ENCODE measurements at places on chromosomes 7 and 10. TPM values are rescaled to one million over a fixed set of nuclear protein-coding genes. Genes with fewer than 3 reads are reported as not detected.

Gene KCP
- 4.2 TPM for total RNA-seq

Gene DNA2
- 27.6 TPM for total RNA-seq

Gene AMPH
- total RNA-seq, result 2.0 TPM

Gene PYROXD2
- 14.9 TPM for total RNA-seq

Gene CHN2
- total RNA-seq, result 34.0 TPM

DNA sequence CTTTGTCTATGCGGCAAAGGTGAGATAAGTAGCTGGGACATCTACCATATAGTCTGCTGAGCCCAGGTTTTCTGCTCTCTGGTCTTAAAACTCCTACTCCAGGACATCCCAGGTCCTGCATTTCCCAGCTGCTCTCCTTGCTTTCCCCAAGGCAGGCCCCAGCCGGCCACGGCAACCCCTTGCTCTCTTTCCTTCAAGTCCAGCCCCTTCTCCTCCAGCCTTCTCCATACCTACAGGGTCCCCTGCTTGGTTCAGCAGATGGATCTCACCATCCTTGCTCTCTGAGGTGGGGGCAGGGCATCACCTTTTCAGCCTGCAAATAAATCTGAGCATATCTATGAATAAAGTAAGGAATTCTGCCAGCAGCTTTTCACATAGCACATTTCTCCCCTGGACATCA, 8.7 kb downstream of the GIMAP5 start:
- H3K4me1 ChIP-seq, result no peaks in the 10 kb centered on the region
- H3K4me3 ChIP-seq, result no peak overlapping the region
- no peak for DNase-seq
- H3K36me3 ChIP-seq, result no peaks in the 10 kb centered on the region
- peaks cover 63% of the 10 kb centered on the region for H3K27me3 ChIP-seq

DNA sequence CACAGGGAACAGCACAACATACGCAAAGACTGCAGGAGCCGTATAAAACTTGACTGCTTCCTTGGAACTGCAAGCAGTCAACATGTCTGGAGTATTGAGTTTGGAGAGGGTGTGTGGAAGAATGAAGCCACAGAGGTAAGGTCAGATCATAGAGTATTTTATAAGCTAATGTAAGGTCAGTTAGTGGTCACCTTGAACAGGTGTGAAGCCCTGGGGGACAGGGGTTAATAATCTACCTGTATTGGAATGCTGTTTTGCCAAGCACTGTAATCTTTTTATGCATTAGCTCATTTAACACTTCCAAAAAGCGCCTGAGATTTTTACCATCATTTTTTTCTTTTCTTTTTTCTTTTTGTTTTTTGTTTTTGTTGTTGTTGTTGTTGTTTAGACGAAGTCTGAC, 23.1 kb downstream of the PLAU start:
- H3K36me3 ChIP-seq, result no peaks in the 10 kb centered on the region
- no peak overlapping the region for H3K27ac ChIP-seq
- H3K27me3 ChIP-seq, result no peaks in the 10 kb centered on the region
- H3K4me3 ChIP-seq, result no peak overlapping the region
- H3K4me1 ChIP-seq, result peaks cover 17% of the 10 kb centered on the region

- H3K36me3 ChIP-seq, result no peaks in the 10 kb centered on the region
- H3K4me1 ChIP-seq, result no peaks in the 10 kb centered on the region
- no peak overlapping the region for H3K27ac ChIP-seq
These were observed 64.6 kb downstream of the SNX10 start for GRCh38 chr7:26356229-26356628.

DNA sequence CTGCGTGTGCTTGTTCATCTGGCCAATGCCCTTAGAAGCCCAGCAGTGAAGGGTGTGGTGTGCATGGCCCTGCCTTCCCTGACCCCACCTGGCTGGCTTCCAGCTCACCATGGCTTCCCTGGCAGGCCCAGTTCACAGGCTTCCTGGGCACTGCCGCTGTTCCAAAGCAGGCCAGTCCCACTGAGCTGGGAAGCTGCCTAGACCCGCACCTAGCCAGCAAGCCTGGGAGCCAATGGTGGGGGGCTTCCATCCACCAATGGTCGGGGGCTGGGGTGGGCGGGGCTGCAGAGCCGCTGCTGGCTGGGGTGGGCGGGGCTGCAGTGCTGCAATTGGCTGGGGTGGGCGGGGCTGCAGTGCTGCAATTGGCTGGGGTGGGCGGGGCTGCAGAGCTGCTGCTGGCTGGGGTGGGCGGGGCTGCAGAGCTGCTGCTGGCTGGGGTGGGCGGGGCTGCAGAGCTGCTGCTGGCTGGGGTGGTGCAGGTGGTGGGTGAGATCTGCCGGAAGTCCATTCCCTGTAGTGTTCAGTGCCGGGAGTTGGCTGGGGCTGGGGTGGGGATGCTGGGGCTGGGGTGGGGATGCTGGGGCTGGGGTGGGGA, 12.4 kb downstream of the CALY start:
- H3K4me1 ChIP-seq, result peaks cover 8% of the 10 kb centered on the region
- no peak overlapping the region for H3K4me3 ChIP-seq
- no peak overlapping the region for H3K27ac ChIP-seq
- peaks cover 34% of the 10 kb centered on the region for H3K27me3 ChIP-seq
- DNase-seq, result no peak
- H3K36me3 ChIP-seq, result no peaks in the 10 kb centered on the region

GRCh38 chr7:113963356-113963755, 44.5 kb upstream of the PPP1R3A start:
- H3K36me3 ChIP-seq, result no peaks in the 10 kb centered on the region

GRCh38 chr10:95242581-95243317, 48.1 kb downstream of the PDLIM1 start:
- no peak overlapping the region for H3K27ac ChIP-seq
- peaks cover 17% of the 10 kb centered on the region for H3K36me3 ChIP-seq
- DNase-seq, result no peak
- peaks cover 16% of the 10 kb centered on the region for H3K4me1 ChIP-seq
- no peak overlapping the region for H3K4me3 ChIP-seq
- H3K27me3 ChIP-seq, result no peaks in the 10 kb centered on the region

- no peaks in the 10 kb centered on the region for H3K36me3 ChIP-seq
- H3K27me3 ChIP-seq, result no peaks in the 10 kb centered on the region
- DNase-seq, result no peak
These were observed 127.1 kb upstream of the SVIL start for GRCh38 chr10:29761916-29762315.

DNA sequence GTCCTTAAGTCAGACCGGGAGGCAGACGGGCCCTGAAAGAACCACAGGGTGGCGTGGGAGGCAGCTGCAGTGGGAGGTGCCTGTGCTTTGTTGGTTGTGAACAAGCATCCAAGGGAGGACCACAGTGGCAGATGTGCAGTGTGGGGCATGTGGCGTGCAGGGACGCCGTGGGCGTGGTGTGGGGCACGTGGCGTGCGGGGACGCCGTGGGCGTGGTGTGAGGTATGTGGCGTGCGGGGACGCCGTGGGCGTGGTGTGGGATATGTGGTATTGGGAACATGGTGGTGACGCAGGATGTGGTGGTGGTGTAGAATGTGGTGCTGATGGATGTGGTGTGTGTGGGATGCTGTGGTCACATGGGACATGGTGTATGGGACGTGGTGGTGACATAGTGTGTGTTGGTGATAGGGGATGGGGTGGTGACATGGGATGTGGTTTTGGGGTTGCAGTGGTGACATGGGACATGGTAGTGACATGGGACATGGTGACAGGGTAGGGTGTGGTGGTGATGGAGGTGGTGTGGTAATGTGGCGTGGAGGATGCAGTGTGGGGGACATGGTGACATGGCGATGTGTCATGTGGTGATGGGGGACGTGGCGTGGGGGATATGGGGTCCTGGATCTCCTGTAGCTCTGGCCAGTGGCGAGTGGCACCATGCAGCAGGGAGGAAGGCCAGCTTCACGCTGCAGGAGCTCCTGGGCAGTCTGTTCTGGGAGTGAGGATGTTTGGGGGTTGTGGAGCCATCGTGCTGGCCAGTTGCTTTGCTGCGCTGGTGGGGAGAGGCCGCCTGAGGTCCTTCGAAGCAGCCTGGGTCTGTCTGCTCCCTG, 78.8 kb downstream of the INPP5A start:
- H3K4me1 ChIP-seq, result peaks cover 9% of the 10 kb centered on the region
- H3K36me3 ChIP-seq, result peaks cover 10% of the 10 kb centered on the region
- H3K27me3 ChIP-seq, result no peaks in the 10 kb centered on the region
- no peak overlapping the region for H3K4me3 ChIP-seq
- DNase-seq, result no peak

DNA sequence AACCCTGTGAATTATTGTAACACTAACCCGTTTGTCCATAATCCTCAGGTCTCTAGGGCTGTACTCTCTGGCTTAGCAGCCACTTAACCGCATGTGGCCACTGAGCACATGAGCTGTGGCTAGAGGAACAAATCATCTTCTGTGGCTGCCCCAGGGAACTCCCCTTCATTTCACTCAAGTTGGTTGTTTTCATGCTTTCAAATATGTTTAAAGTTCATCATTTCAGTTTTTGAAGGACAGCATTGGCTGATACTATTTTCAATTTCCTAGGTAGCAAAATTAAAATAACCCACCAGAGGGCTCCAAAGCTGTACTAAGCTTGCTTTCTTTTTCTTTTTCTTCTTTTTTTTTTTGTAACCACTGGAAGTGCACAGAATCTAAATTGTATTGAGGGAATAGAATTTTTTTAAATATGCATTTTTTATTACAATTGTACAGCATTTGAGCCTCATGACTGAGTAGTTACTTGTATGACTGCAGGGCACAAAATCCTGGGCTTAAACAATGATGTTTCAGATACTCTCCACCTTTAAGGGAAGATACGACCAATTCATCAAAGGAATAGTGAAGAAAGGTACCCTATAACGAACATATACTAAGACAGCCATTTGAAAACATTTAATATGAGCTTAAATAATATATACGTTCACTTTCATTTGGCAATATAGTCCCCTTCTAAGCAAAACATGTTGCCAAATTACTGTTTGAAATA, 38.6 kb downstream of the MRC1 start:
- no peak overlapping the region for H3K4me3 ChIP-seq
- H3K36me3 ChIP-seq, result no peaks in the 10 kb centered on the region
- no peaks in the 10 kb centered on the region for H3K27me3 ChIP-seq
- no peak for DNase-seq
- H3K4me1 ChIP-seq, result peaks cover 12% of the 10 kb centered on the region
- no peak overlapping the region for H3K27ac ChIP-seq

DNA sequence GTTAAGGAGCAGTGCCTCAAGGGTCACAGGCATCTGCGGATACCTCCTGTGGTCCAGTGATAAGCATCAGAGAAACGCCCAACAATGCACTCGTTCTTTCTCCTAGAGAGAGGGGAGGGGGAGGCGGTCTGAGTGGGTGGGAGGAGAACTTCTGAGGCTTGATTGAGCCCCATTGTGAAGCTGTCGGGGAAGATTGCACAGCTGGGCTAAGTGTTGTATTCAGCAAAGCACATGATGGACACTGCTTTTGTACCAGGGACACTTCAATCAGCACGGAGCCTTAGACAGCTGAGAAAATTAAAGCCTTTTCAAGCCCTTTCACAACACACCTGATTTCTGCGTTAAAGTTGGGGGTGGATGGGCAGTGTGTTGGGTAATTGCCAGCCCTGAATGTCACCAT, 230.3 kb upstream of the GHITM start:
- no peak overlapping the region for H3K27ac ChIP-seq
- H3K4me3 ChIP-seq, result no peak overlapping the region
- DNase-seq, result no peak
- H3K4me1 ChIP-seq, result peaks cover 13% of the 10 kb centered on the region
- H3K36me3 ChIP-seq, result no peaks in the 10 kb centered on the region
- H3K27me3 ChIP-seq, result no peaks in the 10 kb centered on the region

- DNase-seq, result no peak
- no peaks in the 10 kb centered on the region for H3K36me3 ChIP-seq
- H3K4me3 ChIP-seq, result no peak overlapping the region
- no peaks in the 10 kb centered on the region for H3K27me3 ChIP-seq
- no peak overlapping the region for H3K27ac ChIP-seq
- peaks cover 17% of the 10 kb centered on the region for H3K4me1 ChIP-seq
These were observed 109.8 kb upstream of the PTN start for GRCh38 chr7:137453356-137453755.

DNA sequence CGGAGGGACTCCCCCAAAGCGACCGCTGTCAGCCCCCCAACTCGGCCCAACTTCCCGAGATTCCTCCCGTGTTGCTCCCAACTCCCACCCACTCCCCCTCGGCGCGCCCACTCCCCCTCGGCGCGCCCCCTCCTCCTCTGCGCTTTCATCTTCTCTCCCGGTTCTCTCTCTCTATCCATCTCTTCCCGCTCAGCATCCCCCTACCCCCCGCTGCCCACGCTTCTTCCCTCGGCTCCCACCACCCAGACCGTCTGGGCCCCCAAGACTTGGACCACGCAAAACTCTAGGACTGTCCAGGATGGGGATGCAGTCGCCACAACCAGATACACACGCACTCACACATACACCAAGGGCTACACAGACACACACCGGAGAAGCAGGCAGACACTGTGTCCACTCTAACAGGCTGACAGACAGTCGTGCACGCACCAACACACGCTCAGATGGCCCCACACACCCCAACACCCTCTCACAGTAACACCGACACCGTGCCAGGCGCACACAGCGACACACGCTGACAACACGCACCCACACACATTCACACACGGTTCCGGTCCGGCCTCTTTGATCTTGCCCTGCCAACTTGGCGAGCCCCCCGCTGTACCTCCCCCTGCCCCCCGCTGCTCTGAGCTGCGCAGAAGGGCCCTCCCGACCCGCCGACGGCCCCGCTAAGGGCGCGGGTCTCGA, 1.1 kb downstream of the GRID1 start:
- no peak for DNase-seq
- peaks cover 82% of the 10 kb centered on the region for H3K27me3 ChIP-seq
- peaks cover 18% of the 10 kb centered on the region for H3K4me1 ChIP-seq
- H3K36me3 ChIP-seq, result no peaks in the 10 kb centered on the region
- peak overlapping the region; percentile 11 for H3K27ac ChIP-seq
- peak overlapping the region; percentile 91 for H3K4me3 ChIP-seq

DNA sequence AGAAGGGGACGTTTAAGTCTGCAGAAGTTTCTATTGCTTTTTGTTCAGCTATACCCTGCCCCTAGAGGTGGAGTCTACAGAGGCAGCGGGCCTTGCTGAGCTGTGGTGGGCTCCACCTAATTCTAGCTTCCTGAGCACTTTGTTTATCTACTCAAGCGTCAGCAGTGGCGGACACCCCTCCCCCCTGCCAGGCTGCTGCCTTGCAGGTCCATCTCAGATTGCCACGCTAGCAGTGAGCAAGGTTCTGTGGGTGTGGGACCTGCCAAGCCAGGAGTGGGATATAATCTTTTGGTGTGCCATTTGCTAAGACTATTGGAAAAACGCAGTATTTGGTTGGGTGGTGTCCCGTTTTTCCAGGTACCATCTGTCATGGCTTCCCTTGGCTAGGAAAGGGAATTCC, 147.3 kb upstream of the PRPS1L1 start:
- H3K36me3 ChIP-seq, result no peaks in the 10 kb centered on the region
- H3K4me3 ChIP-seq, result no peak overlapping the region
- H3K27ac ChIP-seq, result no peak overlapping the region

GRCh38 chr10:88004451-88004850, 141.0 kb downstream of the PTEN start:
- DNase-seq, result no peak
- no peak overlapping the region for H3K27ac ChIP-seq
- no peaks in the 10 kb centered on the region for H3K4me1 ChIP-seq
- no peaks in the 10 kb centered on the region for H3K27me3 ChIP-seq
- H3K36me3 ChIP-seq, result no peaks in the 10 kb centered on the region

GRCh38 chr7:2920956-2921652, 77.0 kb upstream of the GNA12 start:
- H3K27ac ChIP-seq, result no peak overlapping the region
- H3K27me3 ChIP-seq, result peaks cover 4% of the 10 kb centered on the region
- H3K4me3 ChIP-seq, result no peak overlapping the region
- peaks cover 18% of the 10 kb centered on the region for H3K36me3 ChIP-seq

- no peak overlapping the region for H3K27ac ChIP-seq
- no peak for DNase-seq
- H3K27me3 ChIP-seq, result peaks cover 7% of the 10 kb centered on the region
- H3K4me1 ChIP-seq, result no peaks in the 10 kb centered on the region
- no peaks in the 10 kb centered on the region for H3K36me3 ChIP-seq
These were observed 14.6 kb upstream of the FAM180A start for GRCh38 chr7:135763261-135763660.
